ENCODE measurements at places on chromosomes 3 and 15.

DNA sequence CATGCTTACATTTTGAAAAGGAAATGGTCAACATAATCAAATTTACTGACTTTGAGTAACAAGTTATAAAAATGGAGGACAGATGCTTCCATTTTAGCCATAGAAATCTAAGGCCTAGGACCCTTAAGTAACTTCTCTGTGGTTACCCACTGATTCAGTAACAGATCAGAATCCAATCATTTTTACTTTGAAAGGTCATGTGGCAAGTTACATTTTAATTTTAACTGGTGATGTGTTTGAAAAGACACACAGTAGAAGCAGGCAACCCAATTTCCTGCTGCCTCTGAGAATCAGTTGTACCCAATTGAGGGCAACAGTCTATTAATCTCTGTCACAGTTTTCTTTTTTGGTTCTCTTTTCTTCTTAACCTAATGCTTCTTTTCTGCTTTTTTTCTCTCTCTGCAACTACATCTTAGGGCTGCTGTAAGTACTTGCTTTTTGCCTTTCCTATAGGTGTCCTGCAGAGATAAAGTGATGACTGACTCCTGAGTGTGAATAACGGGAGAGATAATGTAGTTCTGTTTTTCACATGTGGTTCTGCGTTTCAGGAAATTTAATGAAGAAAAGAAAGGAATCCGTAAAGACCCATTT is 3.3 kb downstream of the ZWILCH start:
- DNase-seq: no peak

- DNase-seq: no peak
Measured at GRCh38 chr3:60708191-60708975, 542.9 kb downstream of the FHIT start.

DNA sequence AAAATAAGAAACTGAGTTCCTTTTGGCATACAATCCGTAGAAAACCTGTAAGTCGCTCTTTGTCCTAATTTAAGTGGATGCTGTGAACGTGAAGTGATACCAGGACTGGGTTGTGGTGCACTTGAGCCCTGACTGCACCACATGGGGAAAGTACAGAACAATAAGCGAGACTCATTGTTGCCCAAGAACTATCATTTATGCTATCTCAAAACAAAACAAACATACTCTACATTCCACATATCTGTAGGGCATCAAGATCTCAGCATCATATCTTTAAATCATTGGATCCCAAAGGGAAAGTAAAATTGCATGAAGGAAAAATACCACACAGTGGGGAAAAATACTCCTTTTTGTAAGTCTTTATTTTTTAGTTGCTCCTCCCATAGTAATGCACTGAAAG is 580.3 kb downstream of the MECOM start:
- no peak for DNase-seq

DNA sequence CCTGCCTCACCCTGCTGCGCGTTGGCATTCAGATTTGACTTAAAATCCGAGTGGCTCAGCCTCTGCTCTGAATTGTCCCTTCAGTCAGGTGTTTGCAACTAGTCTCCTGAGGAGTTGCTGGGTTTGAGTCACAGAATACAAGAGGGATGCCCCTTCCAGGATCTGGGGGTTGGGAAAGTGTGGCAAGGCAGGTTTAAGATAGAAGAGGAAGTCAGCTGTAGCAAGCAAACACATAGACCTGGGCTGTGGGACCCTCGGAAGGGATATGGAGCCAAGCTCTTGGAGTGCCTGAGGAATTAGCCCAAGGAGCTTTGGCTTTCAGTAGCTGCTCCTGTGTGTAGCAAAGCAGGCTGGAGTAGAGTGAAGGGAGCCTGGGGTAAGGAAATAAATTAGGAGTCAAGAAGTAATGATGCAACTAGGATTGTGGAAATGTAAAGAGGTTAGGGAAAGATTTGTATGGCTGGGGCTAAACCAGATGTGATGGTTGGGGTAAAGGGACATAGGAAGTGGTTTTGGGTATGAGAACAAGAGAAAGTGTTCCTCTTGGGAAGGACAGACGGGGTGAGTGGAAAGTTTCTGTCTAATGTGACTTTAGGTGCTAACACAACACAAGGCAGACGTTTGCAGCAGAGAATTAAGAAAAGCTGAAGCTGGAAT is 41.2 kb downstream of the RAB7A start:
- no peak for DNase-seq

- no peak for DNase-seq
Measured at GRCh38 chr3:58880182-58880581, 169.6 kb downstream of the CFAP20DC start.

DNA sequence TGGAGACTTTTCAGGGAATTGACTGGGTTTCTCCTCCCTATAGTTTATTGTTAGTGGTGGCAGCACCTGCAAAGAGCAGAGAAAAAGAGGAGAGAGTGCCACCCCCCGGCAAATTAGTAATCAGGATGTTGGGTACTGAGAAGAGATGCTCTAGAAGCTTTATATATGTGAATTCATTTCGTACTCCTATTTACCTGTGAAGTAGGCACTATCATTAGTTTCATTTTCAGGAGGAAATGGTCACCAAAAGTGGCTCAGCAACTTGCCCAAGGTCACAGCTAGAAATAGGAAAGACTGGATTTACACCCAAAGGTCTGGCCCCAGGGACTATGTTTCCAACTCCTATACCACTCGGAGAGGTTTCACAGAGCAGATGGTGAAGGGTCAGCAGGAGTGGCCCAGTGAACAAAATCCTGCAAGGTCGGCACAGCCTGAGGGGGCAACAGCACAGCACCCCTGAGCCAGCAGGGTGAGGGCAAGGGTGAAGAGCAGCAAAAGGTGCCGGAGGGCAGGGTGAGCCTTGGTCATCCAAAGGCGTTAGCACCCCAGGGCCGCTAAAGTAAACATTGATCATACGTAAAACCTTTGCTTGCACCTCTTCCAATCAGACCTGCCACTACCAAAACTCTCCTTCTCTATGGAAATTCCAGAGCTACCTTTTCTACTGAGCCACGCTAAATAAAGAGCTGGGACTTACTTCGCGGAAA is 23.6 kb downstream of the VGLL4 start:
- no peak for DNase-seq

DNA sequence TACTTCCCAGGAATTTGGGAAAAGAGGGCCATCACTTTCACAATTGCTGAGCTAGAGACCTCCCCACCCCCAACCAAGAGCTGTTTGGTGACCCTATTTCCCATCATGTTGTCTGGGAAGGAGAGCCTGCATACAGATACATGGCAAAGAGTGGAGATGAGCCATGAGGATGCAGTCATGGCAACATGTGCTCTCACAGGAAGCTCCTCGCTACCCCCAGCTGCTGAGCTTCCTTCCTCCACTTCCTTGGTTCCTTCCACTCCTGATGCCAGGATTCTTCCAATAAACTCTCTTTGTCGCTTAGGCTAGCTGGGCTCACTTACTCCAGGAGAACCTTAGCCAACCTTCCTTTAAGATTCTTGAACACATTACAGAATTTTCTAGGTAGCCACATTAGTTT is 48.3 kb upstream of the MUC13 start:
- no peak for DNase-seq

DNA sequence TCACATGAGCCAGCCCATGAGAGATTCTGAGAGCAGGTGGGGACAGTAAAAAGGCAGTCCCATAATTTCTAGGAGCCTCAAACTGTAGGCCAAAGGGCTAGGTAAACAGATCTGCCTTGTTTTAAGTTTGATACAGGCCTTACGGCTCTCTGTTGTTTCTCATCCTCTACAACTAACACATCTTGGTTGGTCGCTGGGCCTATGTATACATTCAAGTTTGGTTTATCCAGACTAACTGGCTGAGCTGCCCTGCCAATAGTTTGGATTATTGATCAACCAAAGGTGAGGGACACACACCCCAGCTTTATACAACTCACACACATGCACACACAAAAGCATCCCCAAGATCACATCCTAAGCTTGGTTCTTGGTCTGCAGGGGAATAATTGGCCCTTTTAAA is 3.0 kb downstream of the SIAH2 start:
- no peak for DNase-seq

GRCh38 chr3:63707731-63708130 is 55.3 kb downstream of the SNTN start:
- DNase-seq: no peak

GRCh38 chr3:133815386-133815785 is 9.8 kb downstream of the SRPRB start:
- DNase-seq: no peak

DNA sequence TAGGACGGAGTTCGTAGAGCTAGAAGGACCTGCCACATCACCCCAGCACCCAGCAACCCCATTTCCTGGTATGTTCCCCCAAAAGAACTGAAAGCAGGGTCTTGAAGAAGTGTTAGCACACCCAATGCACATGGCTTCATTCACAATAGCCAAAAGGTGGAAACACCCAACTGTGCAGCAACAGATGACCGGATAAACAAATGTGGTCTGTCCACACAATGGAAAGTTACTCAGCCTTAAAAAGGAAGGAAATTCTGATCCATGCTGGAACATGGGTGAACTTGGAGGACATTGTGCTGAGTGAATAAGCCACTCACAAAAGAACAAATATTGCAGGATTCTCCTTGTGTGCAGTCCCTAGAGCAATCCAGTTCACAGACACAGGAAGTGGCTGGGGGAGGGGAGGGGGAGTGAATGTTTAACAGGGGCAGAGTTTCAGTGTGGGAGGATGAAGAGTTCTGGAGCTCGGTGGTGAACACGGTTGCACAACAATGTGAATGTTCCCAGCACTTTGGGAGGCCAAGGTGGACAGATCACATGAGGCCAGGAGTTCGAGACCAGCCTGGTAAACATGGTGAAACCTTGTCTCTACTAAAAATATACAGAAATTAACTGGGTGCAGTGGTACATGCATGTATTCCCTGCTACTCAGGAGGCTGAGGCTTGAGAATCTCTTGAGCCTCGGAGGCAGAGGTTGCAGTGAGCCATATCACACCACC is 157.5 kb downstream of the NUP210 start:
- DNase-seq: no peak

- DNase-seq: no peak
Measured at GRCh38 chr15:31303726-31304648, 22.6 kb upstream of the KLF13 start.

DNA sequence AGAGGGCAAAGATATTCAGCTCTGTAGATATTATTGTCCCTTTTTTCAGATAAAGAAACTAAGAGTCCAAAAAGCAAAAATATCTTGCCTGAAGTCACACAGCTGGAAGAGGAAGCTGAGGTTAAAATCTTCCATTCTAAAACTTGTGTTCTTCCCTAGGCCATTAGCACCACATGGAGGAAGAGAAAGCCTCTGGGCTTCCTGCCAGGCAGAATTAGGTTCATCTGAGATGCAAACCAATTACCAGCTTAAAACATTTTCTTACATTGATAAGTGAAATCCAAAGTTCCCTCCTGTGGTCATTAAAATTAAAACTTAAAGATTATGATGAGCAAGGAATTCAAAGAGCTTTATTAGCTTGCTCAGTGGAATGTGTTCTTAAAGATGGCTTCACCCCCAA is 235.3 kb upstream of the SETMAR start:
- no peak for DNase-seq

DNA sequence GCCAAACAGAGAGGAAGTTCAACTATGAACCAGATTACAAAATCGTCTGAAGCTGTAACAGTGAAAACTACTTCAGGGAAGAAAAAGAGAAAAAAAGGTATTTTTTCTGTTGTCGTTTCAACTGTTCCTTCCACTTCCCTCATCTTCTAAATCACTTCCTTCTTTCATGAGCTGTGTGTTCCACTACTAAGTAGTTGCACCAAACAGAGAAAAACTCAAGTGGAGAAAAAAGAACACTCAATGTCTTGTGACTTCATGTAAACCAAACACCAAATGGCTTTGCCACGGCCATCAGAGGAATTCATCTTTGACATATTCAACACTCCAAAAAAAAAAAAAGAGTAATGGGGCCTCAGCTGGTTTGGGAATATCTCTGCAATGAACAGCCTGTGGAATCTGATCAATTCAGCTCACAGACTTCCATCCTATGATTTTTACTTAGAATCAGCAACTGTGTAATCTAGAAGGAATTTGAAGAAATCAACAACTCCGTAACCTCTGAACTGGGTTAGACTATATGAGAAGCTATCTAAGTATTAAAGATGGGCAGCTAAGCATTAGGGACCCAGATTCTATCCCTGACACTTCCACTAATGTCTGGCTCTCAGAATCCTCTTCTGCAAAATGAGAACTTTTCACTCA is 47.5 kb upstream of the RNF7 start:
- DNase-seq: no peak

- DNase-seq: no peak
Measured at GRCh38 chr3:52090933-52091468, 34.6 kb upstream of the DUSP7 start.

GRCh38 chr3:11640009-11640673 is 3.6 kb downstream of the VGLL4 start:
- DNase-seq: no peak

DNA sequence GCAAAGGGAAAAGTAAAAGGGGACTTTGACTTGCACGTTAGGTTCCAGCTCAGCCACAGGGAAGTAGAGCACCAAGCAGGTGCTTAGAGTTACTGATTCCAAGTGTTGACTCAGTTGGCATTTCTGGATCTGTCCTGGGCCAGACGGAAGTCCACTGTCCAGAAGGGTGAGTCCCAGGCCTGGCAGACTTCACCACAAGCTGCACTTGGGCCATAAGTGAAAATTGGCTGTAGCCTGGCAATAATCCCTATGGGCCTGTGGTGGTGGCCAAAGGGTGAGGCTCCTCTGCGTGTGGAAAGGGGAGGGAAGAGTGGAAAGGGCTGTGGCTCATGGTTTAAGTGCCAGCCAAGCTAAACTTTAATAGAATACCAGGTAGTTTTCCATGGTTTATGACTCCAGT is 121.5 kb downstream of the DTWD1 start:
- no peak for DNase-seq

GRCh38 chr15:50911621-50912020 is 3.1 kb downstream of the AP4E1 start:
- no peak for DNase-seq
